ENCODE measurements at places on chromosomes 4 and X. TPM values are rescaled to one million over a fixed set of nuclear protein-coding genes. Genes with fewer than 3 reads are reported as not detected.

Gene CXCL6
- not detected for total RNA-seq

Gene SLC34A2
- total RNA-seq = not detected

Gene FGFBP2
- total RNA-seq = 8.2 TPM

Gene NUDT10
- total RNA-seq = 3.5 TPM

Gene TXK
- 23.5 TPM for total RNA-seq
